Stimulated activated effector memory CD8-positive, alpha-beta T cell treated with anti-CD3 and anti-CD28 coated beads, Interleukin-12 subunit alpha, Interleukin-12 subunit beta, amount 100 ng/mL, for 72 hours (primary cell): ENCODE measurements at places on chromosomes 13 and 19.

- DNase-seq: no peak
Measured at GRCh38 chr19:47153266-47153665, 22.6 kb downstream of the SAE1 start.

- DNase-seq: no peak
Measured at GRCh38 chr13:40146611-40147117, 491.2 kb downstream of the COG6 start.

DNA sequence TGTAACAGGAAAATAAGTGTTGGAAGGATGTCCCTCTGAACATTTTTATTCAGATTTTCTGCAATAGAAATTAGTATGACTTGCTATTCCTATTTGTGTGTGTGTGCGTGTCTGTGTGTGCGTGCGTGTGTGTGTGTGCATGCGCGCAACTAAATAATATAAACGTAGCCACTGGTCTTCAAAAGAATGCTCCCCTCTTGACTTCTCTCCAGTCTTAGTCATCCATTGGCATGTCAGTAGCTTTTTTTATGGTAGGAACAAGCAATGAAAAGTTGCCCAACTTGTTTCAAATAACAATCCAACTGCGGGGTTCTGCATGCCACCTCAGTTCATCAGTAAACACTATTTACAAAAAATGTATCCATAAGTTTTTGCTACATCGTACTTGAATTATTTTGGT lies 249.6 kb downstream of the GPC6 start:
- DNase-seq: no peak

GRCh38 chr19:48844472-48844871 lies 8.2 kb upstream of the HSD17B14 start:
- DNase-seq: no peak

DNA sequence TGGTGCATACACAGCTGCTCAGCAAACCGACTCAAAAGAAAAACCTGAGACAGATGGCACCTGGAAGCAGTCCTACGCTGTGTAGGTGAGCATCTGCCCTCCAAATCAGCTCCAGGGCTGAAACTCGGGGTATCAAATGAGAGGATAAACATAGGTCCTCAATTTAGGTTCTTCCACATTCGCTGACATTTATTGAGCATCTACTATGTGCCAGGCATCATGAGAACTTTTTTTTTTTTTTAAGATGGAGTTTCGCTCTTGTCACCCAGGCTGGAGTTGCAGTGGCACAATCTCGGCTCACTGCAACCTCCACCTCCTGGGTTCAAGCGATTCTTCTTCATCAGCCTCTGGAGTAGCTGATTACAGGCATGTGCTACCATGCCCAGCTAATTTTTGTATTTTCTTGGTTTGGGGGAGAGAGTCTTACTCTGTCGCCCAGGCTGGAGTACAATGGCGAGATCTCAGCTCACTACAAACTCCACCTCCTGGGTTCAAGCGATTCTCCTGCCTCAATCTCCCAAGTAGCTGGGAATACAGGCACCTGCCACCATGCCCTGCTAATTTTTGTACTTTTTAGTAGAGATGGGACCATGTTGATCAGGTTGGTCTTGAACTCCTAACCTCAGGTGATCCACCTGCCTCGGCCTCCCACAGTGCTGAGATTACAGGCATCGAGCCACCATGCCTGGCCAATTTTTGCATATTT lies 13.4 kb downstream of the QPCTL start:
- DNase-seq: no peak

DNA sequence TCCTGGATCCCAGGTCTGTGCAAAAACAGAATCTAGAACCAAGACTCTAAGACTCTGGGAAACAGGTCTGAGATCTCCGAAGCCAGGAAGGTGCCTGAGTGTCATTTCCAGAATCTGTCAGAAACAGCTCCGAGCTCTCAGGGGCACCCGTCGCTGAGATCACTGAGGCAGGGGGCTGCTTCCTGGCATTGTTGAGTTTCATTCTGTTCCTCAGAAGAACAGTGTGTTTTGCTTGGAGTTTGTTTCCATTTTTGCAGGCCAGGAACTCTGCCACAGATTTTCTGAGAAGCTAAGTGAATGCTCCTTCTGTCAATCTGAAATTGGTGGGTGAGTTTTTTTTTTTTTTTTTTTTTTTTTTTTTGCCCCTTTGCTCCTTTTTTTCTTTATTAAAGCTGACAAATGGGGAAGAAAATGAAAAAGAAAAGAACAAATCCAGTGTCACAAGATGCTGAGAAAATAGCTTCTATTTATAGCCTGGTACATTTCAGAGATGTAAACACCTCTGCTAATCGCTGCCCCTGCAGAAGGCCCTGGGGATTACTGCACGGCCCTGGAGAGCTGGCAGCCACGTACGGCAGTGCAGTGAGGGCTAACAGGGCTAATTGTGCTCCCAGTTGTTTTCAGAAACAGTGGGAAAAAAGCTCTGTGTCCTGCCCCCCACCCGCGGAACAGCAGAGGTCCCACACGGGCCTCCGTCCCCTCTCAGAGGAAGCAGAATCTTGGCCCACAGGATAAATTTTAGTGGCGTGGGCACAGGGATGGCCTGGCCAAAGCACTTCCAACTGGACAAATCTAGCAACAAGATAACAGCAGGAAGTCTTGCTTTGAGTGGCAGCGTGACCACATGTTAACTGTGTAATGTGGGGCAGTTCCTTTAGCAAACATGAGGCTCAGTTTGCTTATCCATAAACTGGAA lies 237.6 kb upstream of the IRS2 start:
- DNase-seq: no peak

DNA sequence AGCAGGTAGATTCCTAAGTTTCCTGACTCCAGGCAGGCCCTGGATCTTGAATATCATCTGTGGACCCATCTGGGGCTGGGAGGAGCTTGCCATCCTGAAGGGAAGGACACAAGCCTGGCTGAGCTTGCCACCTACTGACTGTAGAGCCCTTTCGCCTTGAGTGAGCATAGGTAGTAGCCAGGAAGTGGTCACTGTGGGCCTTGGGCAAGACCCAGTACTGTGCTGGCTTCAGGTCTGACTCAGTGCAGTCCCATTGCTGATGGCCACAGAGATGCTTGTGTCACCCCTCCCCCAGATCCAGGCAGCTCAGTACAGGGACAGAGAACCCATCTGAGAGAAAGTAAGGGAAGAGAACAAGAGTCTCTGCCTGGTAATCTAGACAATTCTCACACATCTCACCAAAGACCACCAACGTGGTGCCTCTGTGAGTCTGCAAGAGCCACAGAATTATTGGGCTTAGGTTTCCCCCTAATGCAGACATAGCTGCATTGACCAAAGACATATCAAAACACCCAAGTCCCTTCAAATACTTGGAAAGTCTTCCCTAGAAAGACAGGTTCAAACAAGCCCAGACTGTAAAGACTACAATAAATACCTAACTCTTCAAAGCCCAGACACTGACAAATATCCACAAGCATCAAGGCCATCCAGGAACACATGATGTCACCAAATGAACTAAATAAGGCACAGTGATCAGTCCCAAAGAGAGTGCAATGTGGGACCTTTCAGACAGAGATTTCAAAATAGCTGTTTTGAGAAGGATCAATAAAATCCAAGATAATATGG lies 108.2 kb upstream of the WASF3 start:
- no peak for DNase-seq

- no peak for DNase-seq
Measured at GRCh38 chr13:40302351-40302750, 364.1 kb downstream of the FOXO1 start.

- no peak for DNase-seq
Measured at GRCh38 chr19:2135474-2136402, 15.6 kb downstream of the AP3D1 start.

- DNase-seq: no peak
Measured at GRCh38 chr19:43674183-43674582, 4.2 kb upstream of the PLAUR start.

DNA sequence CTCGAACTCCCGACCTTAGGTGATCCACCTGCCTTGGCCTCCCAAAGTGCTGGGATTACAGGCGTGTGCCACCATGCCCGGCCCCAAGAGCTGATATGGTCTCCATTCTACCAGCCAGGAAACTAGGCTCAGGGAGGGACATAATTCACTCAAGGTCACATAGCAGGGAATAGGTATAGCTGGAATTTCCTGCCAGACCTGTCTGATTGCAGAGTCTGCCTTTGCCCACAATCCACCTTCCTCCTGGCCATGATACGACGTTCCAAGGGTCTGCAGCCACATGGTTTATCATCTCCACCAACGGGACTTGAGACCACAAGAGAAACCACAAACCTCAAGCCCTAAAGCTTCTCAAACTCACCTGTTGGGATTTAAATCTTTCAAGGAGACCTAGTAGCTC lies 32.0 kb downstream of the ZNRF4 start:
- no peak for DNase-seq

DNA sequence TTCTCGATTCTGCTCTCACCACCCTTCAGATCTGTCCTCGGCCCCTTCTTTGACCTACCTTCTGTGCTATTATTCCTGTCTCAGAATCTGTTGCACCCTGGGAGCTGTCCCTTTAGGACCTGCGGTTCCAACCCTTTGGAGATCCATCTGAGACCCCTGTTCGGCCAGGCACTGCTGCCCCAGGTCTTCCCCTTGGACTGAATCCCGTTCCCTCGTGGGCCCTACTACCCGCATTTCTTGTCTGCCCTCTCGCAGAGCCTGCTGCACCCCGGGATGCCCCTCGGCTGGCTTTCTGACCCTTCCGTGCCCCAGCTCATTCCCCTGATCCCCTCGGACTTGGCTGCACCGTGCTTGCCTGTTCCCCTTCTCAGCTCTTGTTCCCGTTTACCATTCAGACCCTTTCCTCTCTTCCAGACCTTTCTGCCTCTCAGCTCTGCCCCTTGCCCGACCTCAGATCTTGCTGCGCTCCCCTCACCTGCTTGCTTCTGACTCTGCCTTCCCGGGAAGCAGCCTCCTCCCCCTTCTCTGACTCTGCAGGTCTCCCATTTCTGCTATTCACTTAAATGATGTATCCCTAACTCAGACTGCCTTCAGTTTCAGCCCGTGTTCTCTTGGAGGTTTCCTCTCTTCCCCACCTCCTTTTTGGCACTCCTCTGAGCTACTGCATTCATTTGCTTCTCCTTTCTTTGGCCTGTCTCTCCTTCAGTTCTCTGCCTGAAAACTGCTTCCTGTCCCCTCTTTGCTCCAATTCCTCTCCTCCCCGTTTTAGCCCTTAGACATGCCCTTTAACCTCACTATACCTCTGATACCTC lies 1.1 kb downstream of the ARHGAP35 start:
- DNase-seq: no peak

- DNase-seq: no peak
Measured at GRCh38 chr13:110341445-110342244, 34.6 kb downstream of the COL4A2 start.

DNA sequence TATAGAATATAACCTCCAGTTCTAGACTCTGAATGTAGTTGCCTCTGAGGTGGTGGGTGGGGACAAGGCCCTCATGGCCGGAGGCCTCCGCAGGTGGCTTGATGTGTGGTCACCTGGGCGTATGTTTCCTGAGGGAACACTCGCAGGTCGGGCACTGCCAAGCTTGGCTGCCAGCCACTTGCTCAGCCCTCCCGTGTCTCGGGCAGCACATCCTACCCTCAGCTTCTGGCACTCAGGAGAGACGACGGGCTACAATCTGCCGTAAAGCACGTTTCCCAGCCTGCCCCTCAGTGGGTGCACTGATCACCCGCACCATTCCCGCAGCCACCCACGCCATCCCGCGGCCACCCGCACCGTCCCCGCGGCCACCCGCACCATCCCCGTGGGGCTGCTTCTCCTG lies 15.2 kb downstream of the THOP1 start:
- no peak for DNase-seq

DNA sequence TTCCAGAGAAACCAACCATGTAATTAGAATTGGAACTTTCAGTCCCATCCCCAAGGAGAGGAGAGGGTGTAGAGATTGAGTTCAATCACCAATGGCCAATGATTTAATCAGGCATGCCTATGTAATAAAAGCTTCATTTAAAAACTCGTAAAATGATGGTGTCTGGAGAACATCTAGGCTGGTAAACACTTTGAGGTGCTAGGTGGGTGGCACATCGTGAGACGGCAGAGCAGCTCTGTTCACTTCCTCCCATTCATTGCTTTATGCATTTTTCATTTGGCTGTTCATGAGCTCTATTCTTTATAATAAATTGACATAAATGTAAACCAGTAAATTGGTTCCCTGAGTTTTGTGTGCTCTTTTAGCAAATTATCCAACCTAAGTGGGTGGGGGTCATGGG lies 90.1 kb downstream of the ELF1 start:
- DNase-seq: no peak

- DNase-seq: no peak
Measured at GRCh38 chr13:40204246-40204645, 462.2 kb downstream of the FOXO1 start.

- no peak for DNase-seq
Measured at GRCh38 chr13:26571518-26571917, 14.0 kb downstream of the WASF3 start.

DNA sequence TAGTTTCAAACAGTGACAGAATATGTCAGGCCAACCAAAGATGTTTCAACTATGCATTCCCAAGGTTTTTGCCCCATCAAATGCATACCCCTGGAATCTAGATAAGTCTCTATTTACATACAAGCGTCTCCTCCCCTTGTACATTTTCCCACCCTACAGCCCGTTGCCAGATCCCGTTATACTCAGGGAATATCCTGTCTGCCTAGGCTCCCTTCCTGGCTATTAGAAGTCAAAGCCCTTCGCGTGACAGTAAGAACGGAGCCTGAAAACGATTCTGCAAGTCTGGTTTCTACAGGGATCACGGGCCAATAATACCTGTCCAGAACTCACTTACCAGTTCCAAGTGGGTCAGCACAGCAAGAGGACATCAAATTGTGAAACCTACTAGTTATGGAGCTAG lies 134.8 kb downstream of the LACC1 start:
- DNase-seq: no peak

GRCh38 chr19:48418317-48419064 lies 25.0 kb downstream of the GRIN2D start:
- DNase-seq: no peak

- no peak for DNase-seq
Measured at GRCh38 chr13:110699148-110700145, 6.5 kb downstream of the CARS2 start.

DNA sequence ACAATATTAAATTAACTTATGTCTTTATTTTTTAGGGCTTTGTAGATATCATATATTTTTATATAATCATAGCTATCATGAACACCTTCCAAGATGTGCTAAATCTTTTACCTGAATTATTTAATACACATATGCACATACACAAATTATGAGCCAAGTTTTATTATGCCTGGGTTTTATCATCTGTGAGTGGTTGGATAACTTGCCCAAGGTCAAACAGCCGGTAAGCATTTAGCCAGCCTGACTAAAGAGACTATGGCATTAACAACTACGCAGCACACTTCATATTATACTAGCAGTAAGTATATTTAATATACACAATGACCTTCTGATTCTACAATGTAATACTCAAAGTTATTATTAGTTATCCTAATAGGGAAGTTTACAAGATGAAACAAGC lies 132.7 kb downstream of the FREM2 start:
- DNase-seq: no peak

- no peak for DNase-seq
Measured at GRCh38 chr13:44747179-44747578, 171.0 kb upstream of the TSC22D1 start.

DNA sequence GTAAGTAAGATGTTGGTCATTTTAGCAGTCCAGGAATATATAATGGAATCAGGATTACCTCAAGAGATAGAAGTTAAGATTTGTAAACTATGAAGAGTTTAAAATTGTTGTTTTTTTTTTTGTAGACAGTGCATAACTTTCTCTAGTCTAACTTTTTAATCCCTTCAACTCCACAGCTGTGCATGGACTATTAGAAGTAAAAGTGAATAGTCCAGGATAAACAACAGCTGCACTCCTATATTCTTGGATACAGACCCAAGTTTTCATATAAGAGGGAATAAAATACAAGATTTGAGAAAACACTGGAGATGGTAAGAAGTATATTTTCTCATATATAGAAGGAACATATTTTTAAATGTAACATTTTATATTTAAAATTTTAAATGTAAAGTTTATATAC lies 1509.9 kb downstream of the SLITRK5 start:
- DNase-seq: no peak
